ENCODE measurements at places on chromosomes 2 and 18.

DNA sequence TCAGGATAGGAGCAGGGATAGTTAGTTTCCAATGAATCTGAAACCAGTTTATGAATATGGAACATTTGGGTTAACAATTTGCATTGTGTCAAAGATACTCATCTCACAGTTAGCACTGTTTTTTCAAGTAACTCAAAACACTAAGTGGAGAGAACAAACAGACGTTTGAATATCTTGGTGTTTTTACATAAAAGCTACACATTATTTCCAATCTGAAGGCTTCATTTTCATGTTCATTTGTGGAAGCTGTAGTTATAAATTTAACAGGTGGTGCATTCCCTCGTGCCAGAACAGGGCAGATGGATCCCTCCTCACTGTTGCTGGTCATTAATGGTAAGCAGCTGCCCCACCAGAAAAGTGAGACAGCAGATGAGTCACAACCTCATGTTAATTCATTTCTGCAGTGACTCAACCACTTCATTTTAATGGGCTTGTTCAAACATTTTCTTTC lies 286.9 kb downstream of the TMX3 start:
- peak; percentile 94 for DNase-seq

GRCh38 chr18:78895207-78896001 lies 84.2 kb upstream of the SALL3 start:
- DNase-seq: no peak

DNA sequence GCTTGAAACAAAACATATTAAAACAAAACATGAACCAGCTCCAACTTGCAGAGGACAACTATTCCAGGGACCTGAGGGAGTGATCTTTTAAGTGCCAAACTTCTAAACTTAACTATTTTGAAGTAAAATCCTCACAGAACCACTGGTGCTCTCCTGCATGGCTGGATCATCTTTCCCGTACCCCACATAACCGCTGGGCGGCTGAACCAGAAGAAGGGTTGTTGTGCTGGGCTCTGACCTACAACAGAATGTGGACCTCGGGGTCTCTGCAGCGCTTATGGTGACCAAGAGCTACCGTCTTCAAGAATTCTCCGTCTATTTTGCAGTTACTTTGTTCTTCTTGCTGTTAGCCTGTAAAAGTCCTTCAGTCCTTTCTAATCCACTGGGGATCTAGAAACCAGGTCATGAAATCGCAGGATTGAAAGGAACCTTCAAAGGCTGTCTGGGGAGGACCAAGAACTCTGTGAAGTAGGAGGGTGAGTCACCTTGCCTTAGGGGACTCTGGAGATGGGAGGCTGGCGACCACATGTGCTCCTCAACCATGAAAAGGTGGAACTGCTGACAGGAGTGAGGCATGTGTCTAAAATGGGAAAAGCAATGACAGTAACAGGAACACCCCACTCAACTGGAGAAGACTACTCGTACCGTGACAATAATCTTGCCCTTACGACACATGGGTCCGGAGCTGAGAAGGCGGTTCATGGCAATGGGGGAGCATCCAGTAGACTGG lies 46.6 kb downstream of the HDLBP start:
- DNase-seq: peak; percentile 78

GRCh38 chr2:142892715-142893114 lies 15.3 kb downstream of the KYNU start:
- DNase-seq: no peak

- DNase-seq: peak; percentile 65
Observed at GRCh38 chr2:44596537-44597320, 235.0 kb downstream of the CAMKMT start.

Measured in fibroblast of mammary gland (primary cell).